CD4-positive, alpha-beta T cell (primary cell): ENCODE measurements at places on chromosomes 1 and 21. TPM values are rescaled to one million over a fixed set of nuclear protein-coding genes. Genes with fewer than 3 reads are reported as not detected.

DNA sequence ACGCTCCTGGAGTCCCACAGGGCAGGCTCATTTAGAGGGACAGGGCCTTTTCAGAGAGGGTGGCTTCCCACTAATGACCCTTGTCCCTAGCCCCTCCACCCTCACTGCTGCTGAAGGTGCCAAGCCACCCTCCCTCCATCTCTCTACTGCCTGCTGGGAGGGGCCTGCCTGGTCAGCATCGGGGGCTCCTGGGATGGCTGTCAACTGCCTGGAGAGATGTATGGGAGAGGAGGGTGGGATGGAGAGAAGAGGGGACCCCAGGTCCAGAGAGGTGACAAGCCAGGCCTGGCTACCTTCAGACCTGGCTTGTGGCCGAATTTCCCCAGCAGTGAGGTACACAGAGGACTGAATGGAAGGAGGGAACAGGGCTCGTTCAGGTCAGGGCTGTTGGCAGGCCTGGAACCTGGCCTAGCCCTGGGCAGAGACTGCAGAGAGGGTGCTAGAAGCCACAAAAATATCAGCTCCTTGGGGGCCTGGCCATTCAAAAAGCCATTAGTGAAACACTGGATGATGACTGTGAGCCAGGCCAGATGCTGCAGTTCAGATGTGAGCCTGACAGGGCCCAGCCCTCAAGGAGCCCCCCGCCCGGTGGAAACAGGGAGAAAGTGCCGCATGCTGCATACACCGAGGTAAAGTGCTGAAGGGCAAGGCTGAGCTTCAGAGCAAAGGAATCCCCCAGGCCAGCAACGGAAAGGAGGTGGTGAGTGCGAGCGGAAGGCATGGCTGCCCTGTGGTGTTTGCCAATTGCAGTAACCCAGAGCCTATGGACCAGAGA lies 20.0 kb downstream of the MMEL1 start:
- no peak for DNase-seq

DNA sequence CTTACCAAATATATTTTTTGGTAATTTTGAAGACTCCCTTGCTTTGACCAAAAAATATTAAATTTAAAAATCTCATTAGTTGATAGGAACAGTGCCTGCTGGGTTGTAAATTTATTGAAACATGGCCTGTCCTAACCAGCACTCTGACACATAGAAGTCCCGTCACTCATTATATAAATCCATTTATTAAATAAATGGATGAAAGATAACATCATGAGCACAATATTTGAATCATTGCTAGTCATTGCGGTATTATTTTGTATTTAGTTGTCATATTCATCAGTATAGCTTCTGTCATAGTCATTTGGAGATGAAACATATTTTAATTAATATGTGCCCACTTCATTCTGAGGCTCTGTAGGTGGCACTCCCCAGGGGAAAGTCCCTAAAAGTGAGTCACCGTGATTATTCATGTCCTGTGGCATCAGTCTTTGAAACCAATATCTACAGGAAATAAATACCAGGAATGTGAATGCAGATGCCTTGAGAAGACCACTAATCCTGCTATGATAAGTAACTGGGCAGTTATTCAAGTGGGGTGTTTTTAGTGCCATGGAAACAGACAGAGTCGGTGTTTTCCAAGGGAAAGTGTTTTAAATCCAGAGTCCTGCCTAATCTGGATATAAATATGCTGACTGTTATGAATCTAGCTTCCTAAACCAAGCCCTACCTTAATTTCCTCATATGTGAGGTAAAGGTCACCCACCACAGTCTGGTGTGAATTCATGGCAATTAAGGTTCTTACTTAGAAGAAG lies 302.0 kb downstream of the DUSP10 start:
- peak; percentile 69 for DNase-seq

- no peak for DNase-seq
Measured at GRCh38 chr1:18354612-18355011, 126.1 kb upstream of the KLHDC7A start.

C1orf105 gene
- not detected for total RNA-seq
